Liver (tissue), 10 donors: ENCODE measurements at places on chromosomes 6 and 20. TPM values are rescaled to one million over a fixed set of nuclear protein-coding genes. Genes with fewer than 3 reads are reported as not detected.

GRCh38 chr6:161393839-161394364, 120.0 kb upstream of the AGPAT4 start:
- DNase-seq: no peak

GRCh38 chr6:15512721-15513120, 150.1 kb downstream of the DTNBP1 start:
- no peak for DNase-seq

DNA sequence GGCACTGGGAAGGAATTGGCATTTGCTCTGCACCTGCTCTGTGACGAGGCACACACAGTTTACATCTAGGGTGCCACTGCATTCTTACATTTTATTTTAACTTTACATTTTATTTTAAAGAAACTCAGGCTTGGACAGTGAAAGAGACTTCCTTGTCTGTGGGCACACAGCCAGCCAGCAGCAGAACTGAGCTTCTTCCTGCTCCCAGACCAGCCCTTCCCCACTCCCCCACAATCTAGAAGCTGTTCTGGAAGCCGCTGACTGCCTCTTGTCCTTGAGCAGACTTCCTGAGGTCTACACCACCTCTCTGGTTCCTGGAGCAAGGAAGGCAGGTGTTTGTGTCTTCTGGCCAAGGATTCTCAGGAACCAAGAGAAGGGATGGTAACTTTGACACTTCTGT, 27.9 kb upstream of the CD93 start:
- DNase-seq: no peak

GRCh38 chr6:50939931-50940330, 121.3 kb downstream of the TFAP2B start:
- no peak for DNase-seq

DNA sequence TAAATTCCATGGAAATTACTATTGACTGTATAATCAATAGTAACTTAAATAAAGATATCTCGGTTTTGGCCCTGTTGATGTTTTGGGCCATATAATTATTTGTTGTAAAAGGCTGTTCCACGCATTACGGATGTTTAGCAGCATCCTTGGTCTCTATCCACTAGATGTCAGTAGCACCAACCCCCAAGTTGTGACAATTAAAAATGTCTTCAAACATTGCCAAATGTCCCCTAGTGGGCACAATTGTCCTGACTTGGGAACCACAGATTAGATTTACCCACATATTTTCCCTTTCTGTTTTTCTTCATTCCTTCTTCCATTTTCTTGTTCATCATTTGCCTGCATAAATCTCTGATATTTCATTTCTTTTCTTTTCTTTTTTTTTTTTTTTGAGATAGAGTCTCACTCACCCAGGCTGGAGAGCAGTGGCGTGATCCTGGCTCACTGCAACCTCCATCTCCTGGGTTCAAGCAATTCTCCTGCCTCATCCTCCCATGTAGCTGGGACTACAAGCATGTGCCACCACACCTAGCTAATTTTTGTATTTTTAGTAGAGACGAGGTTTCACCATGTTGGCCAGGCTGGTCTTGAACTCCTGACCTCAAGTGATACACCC, 13.6 kb upstream of the WFDC8 start:
- no peak for DNase-seq

- DNase-seq: no peak
Observed at GRCh38 chr6:159800141-159800865, at the start of gene PNLDC1. Gene PNLDC1 (plus strand): TSS chr6:159800276. CDS start chr6:159800308, 32 bp downstream.

- no peak for DNase-seq
Observed at GRCh38 chr20:23574977-23575376, 6.7 kb upstream of the CST9L start.

DNA sequence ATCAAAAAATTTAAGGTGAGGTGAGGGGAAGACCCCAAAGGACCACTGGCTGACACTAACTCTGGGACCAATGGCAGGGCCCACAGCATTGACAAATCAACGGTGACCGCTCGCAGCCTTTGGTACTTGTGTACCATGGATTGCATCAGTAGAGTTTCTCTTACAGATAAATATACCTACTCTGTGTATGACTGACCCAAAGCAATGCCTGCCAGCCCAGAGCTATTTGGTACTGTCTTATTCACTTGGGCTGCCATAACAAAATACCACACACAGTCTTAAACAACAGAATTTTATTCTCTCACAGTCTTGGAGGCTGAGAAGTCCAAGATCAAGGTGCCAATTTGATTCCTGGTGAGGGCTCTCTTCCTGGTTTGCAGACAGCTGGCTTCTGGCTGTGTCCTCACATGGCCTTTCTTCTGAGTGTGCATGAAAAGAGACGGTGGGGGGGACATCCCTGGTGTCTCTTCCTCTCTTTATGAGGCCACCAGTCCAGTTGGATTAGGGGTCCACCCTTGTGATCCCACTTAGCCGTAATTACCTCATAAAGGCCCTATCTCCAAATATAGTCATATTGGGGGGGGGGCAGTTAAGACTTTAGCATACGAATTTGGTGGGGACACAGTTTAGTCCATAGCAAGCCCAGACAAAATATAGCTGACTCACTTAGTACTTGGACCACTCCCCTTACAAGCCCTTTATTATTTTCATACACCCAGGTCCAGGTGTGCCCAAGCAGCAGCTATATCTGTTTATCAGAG, 336.3 kb downstream of the CD83 start:
- DNase-seq: no peak

- no peak for DNase-seq
Observed at GRCh38 chr6:41021832-41022231, 17.2 kb downstream of the UNC5CL start.

- DNase-seq: no peak
Observed at GRCh38 chr6:140809694-140810101, 1323.0 kb upstream of the GJE1 start.

DNA sequence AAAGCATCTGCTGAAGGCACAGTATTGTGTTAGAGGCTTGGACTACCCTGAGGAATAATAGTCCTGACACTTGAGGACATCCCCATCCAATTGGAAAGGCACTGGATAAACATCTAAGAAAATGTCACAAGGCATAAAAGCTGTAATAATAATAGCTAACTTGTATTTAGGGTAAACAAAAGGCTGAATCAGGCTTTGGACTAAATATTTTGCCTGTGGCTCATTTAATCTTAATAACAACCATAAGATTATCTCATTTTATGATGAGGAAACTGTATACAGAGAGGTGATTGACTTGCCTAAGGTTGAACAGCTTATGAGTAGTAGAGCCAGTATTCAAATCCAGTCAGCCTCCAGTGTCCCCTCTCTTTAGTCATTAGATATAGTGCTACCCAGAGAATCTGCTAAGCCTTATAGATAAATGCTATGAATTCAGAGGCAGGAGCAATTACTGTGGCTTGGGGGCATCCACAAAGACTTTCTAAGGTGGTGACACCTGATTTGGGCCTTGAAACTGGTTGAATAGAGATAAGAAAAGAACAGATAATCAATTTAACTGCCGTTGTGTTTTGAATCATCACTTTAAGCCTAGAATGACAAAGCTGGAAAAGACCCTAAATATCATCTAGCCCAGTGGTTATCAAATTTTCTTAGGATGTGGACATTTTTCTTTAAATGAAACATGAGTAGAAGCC, 7.5 kb upstream of the ZSWIM1 start:
- DNase-seq: no peak

Gene CPXM1
- total RNA-seq: 0.08 TPM

Gene SLC25A27
- total RNA-seq: 24.2 TPM
